GM13977 (cell line): ENCODE measurements at places on chromosomes 6 and 20.
A peak's percentile ranks its signal among the peaks of the same experiment; 100 is the strongest.

- no peak for DNase-seq
Measured at GRCh38 chr20:21804802-21805201, 99.3 kb downstream of the PAX1 start.

DNA sequence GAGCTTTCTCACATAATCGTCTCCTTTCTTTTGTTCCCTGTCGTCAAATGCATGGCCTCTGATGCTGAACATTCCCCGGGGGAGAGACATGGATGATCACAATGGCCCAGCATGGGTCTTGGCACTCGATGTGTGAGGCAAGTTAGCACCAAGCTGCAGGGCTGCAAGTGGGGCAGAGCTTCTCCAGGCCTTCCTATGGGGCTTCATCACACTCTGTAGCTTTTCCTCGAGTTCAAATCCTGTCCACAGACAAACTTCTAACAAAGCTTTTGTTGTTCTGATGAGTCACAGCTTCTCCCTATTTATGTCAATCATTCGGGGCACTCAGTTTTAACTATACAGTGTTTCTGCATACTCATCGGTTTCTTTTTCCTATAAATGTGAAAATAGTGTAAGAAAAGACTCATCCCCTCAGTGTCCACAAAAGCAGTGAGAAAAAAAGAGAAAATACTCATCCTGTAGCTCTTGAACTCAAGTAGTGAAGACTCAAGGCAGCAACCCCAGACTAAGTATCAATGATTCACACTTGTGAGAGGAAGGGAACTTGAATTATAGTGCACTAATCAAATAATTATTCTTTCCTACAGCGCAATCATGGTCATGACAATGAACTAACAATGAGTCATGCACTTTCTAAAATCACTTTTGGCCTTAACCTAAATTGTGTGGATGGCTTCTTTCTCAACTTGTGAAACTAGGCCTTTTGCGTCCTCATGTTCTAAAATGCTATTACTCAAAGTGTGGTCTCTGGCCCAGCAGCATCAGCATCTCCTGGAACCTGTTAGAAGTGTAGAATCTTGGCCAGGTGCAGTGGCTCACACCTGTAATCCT lies 68.4 kb upstream of the NOX3 start:
- no peak for DNase-seq

GRCh38 chr6:44161997-44162338 lies 3.3 kb downstream of the CAPN11 start:
- DNase-seq = no peak

GRCh38 chr6:151385177-151385576 lies 6.2 kb downstream of the ZBTB2 start:
- DNase-seq = no peak

DNA sequence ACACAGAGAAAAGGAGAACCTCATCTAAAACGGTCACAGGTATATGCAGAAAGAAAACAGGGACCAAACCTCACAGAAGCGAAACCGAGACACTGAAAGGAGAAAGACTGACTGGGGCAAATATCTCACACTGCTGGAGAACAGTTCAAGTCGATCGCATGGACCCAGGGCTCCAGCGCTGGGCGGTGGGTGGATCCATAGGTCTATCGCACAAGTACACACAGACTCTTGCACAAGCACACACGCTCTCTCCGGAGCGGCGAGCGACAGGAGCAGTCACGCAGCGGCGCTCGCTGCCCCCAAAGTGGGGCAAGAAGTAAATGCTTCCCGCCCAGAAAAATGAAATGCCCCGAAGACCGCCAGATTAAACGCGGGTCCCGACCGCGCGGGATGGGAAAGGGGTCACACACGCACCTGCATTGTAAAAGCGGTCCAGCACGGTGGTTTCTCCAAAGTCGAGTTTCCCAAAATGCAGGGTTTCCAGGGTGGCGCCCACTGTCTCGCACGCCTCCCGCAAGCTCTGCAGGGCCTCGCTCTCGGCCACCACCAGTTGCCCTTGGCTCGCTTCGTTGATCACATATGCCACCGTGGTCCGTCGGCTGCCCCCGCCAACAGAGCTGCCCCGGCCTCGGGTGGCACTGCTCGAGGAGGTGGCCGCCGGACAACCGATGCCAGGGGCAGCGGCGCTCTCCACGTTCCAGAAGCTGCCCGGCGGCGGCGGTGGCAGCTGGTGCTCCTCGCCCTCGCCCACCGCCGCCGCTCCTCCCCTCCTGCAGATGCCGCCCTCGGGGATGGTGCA lies 782 bp downstream of the MAP3K5 start:
- DNase-seq = peak; percentile 54

GRCh38 chr6:41353333-41353732 lies 17.9 kb downstream of the NCR2 start:
- DNase-seq = no peak

DNA sequence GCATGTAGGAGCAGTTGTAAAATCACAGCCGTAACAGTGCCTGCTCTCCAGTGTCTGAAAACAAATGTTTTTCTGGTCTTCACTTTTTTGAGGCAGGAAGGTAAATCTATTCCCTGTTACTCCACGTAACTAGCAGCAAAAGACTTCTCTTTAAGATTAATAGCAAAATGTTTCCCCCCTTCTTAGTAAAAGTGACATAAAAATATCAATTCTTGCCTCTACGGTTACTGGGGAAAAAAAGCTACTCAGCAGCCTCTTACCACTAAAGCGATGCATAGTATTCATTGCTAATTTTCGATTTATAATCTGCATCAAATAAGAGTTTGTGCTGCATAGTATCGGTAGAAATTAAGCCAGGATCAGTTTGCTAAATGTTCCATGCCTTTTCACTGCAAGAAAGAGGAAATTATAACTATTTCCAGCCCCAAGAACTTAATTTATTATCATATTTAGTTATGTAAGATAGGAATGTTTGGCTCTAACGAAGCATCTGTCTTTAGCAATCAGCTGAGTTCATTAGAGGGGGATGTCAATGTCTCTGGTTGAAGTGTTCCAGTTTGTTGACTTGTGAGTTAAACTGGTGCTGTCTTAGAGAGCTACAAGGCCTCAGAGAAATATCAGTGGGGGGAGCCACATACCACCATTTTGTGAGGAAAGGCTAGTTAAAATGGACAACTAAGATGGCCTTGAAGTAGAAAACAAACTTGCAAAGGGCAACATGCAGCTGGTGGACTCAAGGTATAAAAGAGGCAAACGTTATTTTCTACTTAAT lies 617 bp upstream of the TSPYL1 start:
- no peak for DNase-seq

GRCh38 chr6:90434094-90434493 lies 137.5 kb upstream of the BACH2 start:
- DNase-seq = no peak

DNA sequence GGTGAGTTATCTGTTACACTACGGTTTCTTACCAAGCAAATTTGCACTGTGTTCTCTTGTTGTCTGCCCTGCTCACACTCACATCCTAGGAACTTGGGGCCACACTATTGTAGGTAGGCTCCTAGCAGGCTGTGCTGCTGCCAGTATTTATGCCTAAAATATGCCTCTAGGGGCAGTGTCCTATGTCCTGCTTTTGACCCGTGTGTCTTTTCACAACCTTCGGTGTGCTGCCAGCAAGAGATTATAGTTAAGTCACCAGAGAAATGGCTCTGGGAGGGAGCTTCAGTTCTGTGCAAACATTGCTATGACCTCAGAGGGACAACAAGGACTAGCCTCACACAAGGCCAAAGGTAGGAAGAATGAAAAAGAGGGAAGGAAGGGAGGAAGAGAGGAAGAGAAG lies 8.9 kb upstream of the TAAR5 start:
- no peak for DNase-seq

- no peak for DNase-seq
Measured at GRCh38 chr6:10531503-10531902, 10.4 kb downstream of the GCNT2 start.

- no peak for DNase-seq
Measured at GRCh38 chr20:7710440-7710839, 229.8 kb downstream of the HAO1 start.

DNA sequence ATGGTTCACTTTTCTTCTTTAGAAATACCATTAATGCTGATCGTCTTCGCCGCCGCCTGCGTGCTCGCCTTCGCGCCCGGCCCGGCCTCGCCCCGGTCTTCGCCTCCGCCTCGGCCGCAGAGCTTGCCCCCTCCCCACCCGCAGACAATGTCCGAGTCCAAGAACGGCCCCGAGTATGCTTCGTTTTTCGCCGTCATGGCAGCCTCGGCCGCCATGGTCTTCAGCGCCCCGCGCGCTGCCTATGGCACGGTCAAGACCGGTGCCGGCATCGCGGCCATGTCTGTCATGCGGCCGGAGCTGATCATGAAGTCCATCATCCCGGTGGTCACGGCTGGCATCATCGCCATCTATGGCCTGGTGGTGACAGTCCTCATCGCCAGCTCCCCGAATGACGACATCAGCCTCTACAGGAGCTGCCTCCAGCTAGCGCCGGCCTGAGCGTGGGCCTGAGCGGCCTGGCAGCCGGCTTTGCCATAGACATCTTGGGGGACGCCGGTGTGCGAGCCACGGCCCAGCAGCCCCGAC lies 4.8 kb upstream of the PRPH2 start:
- DNase-seq = no peak

GRCh38 chr20:38528167-38528566 lies 52.8 kb upstream of the ADIG start:
- no peak for DNase-seq

- DNase-seq = no peak
Measured at GRCh38 chr6:1389369-1390132, at the start of gene FOXF2. FOXF2 (plus strand) TSS chr6:1389576; CDS start chr6:1389948, 372 bp downstream.

DNA sequence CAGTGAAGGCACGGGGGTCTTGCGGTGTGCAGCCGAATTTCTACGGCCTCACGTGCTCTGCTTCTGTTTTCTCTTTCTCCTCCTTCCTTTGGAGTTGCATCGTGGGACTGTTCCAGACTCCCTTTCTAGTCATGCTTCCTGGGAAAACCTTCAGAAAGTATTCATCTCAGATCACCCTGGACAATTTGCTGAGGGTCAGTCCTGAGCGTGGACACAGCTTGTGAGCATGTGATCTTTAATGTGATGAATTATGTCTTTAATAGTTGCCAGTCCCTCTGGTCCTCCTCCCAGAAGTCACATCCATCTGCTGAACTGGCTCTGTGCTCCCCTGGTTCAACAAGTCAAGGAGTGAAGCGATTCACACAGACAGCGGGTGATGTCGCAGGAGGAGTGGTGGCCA lies 145.0 kb upstream of the PDE10A start:
- DNase-seq = no peak

GRCh38 chr6:14766391-14766994 lies 479.4 kb upstream of the JARID2 start:
- DNase-seq = no peak

DNA sequence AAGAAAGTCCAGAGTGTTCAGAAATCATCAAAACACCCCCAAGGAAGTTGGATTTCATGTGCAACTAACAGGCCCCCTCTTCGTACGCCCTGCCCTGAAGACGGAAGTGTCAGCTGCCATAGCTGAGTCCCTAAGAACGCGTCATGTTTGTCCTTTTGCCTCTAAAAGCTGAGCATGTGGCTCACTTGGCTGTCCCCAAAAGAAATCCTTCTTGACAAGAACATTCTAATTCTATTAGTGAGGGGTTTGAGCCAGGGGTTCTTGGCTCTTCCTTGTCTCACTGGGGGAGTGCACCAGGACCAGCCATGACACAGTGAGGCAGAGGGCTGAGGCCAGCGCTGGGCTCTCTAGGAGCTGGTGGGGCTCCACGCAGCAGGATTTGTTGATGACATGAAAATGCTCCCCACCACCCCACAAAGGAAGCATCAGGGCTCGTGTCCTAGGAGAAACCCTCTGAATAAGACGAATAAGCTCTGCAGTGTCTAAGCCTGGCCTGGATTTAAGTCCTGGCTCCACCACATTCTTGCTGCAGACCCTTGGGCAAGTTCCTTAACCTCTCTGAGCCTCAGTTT lies 20.0 kb upstream of the SPO11 start:
- no peak for DNase-seq

DNA sequence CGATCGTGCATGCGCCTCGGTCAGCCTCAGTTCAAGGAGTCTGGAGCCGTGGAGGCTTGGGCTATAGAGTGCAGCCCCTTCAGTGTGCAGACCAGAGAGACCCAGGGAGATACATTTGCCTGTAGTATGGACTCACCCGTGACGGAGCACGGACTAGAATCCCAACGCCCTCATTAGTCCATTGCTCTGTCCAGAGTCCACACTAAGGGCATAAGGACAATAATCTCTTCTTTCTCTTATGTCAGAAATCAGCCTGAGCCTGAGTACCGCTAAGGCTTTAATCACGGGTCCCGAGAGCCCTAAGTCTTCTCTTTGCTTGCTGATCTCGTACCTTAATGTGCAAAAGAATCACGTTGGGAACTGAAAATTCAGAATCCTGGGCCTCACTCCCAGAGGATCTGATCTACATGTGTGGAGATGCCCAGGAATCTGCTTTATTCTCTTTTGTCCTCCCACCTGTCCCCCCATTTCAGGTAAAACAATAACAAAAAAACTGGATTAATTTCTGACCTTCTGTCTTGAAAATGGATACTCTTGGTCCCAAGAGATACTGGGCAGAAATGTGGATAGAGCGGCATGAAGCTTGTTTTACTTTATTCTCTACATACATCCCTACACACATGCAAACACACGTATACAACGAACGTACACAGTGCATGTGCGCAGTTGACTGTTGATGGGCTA lies 671 bp downstream of the BPHL start:
- no peak for DNase-seq

- no peak for DNase-seq
Measured at GRCh38 chr20:17107127-17107526, 119.7 kb upstream of the PCSK2 start.

GRCh38 chr20:44153636-44154043 lies 33.3 kb downstream of the JPH2 start:
- DNase-seq = no peak

GRCh38 chr6:135465903-135466302 lies 31.6 kb downstream of the AHI1 start:
- no peak for DNase-seq

DNA sequence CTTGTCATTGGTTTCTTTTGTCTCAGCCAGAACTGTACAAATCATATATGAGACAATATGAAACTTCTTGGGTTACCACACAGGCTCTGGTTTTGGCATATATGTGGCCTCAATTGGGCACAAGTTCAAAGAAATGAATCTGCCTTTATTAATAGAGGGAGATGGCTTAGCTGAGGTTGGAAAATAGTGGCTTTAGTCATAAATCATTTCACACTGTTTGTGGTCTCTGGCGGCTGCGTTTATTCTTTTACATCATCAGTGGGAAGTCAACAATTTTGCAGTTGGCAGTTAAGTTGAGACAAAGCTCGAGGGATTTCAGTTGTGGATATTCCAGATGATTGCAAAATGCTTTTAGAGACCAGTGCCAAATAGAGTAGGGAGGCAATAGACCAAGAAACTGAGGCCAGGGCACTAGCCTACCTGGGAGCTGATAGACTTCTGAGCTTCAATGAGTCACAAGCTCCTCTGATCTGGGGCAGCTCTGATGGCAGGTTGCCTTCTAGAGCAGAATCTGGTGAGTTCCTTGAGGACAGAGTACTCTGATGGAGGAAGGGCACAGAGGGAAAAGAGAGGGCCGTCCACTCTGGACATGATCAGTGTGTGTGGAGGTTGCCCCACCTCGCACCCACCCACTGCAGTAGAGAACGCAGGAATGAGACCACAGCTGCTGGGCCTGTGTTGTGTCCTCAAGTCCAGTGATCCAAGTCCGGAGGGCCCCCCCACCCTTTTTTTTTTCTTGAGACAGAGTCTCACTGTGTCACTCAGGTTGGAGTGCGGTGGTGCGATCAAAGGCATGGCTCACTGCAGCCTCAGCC lies 73.5 kb downstream of the ARMC2 start:
- DNase-seq = no peak
